ENCODE measurements at places on chromosomes 12 and 14.

DNA sequence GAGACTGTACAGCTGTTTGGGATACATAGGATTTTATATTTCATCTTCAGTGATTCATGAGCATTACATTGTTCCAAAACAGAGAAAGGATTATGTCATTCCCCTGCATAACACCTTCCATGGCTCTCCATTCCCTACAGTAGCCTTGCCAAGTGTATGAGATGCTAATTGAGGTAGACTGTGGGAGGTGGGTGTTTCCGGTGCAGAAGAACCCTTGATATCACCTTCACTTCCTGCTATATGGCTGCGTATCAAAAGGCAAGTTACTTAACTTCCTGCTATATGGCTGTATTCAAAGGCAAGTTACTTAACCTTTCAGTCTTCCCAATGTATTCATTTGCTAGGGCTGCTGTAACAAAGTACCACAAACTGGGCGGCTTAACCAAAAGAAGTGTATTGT, 11.2 kb downstream of the FAR2 start:
- DNase-seq: no peak

DNA sequence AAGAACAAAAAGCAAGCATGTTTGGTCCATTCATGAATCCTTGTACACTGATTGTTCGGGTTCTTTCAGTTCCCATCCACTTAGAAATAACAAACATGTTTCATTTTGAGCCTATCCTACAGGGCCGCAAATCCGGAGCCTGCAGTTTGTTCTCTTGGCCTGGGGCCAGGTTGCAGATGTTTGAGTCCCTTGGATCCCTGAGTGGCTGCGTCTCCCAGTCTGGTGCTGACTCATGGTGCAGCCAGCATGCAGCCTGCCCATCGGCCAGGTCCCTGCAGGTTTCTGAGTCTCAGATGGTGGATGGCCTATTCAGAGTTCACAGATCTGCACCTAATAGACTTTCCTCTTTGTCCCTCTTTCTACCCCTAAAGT, 1.9 kb upstream of the DYNC1H1 start:
- DNase-seq: peak; percentile 78

- no peak for DNase-seq
These were observed 12.1 kb upstream of the NTN4 start for GRCh38 chr12:95802482-95803270.

DNA sequence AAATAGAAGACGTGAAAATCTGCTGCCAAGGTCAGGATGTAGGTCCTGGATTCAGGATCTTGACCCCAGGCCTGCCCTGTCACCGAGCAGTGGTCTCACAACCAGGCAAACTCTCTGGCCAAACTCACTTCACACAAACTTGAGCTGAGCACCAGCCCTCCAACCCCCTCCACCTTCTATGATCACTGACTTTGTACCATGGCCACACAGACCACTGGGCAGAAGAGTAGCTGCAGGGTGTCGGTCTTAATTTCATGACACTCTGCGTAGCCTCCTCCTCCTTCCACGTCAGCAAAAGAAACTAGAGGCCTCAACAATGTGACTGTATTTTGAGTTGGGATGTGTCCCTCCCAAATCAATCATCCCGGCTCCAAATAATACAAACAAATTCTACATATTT, 7.2 kb upstream of the TBX3 start:
- DNase-seq: no peak

- no peak for DNase-seq
These were observed 38.3 kb upstream of the FRMD6 start for GRCh38 chr14:51613416-51613815.

- DNase-seq: no peak
These were observed 4.5 kb upstream of the BEGAIN start for GRCh38 chr14:100591453-100592371.

- DNase-seq: no peak
These were observed 4.3 kb downstream of the AEBP2 start for GRCh38 chr12:19443585-19443984.

DNA sequence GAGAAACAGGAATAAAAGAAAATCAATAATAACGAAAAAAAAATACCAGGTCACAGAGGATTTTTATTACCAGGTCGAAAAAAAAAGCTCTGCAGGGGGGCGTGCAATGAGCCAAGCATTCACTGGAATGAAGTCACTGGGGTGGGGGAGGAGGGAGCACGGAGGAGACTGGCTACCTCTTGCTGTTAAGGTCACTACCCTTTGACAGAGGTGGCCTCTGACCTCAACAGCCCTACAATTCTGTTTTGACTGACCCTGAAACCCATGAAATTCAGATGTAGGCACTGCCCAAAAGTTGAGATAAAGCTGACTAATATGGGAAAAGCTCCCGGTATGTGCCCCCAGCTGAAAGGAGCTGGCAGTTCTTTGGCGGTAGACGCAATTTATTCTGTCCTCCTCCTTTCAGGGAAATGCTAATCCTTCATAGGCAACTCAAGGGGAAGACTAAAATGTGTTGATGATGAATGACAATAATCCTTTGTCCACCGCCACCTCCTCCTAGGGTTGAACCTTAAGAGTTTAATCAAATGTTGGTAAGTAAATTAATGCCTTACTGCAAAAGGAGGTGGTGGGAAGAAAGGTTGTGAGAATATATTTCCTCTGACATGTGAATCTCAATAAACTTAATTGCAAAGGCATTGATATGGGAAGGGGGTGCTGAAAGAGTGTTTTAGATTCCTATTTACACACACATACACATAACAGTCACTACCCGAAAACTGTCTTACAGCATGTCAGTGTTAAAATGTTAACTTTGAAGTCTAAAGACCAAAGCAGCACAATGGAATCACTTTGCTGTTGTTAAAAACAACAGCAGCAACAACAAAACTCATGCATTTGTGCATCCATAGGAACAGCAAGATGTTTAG, 6.3 kb upstream of the RIC8B start:
- DNase-seq: no peak

DNA sequence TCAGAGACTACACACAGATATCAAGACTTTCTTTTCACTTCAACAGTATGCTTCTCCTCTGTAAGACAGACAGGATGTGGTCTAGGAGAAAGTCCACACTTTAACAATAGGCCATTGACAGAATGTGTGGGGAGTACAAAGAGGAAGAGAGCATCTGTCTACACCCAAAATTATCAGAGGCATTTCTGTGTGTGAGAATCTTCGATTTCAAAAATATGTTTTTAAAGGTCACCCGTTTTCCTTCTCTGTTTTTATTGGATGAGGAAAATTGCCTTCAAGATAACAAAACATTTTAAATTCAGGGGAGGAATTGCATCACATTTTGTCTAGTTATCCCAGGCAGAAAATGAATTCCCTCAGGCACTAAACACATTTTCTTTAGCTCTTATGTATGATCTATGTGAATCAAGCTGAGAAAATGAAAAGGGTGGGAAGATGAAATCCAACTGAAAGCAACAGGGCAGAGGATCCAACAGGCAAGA, 16.4 kb downstream of the NAV3 start:
- DNase-seq: no peak

DNA sequence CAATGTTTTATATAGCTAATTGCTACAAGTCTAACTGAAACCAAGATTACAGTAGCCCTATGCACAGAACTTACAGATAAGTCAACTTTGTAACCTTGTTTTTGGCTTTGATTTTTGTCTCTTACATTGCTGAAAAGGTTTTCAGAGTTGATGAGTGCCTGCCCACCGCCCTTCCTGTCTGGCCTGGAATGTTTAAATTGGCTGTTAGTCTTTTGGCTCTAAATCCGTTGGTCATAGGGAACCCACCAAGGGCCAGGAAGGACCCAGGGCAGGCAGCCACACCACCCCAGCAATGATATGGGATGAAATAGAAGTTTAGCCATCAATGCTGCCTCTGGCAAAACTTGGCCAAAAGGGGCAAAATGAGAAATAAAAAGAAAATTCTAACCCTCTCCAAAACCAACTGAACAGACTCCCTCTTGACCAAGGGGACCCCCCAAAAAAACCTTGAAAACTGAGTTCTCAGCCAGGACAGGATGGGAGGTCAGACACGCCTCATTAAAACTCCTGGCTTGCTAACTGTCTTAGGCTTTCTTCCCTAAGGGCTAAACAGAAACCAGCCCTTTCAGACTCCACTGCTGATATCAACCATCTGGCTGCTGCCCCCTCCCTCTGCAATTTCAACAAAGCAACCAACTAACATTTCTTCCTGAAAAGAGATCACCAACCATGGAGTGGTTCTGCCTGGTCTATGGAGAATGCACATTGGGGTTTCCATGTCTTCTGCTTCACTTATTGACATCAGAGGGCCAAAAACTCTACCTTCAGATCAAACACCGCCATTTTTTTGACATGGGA, 242.1 kb upstream of the NOS1 start:
- DNase-seq: no peak

DNA sequence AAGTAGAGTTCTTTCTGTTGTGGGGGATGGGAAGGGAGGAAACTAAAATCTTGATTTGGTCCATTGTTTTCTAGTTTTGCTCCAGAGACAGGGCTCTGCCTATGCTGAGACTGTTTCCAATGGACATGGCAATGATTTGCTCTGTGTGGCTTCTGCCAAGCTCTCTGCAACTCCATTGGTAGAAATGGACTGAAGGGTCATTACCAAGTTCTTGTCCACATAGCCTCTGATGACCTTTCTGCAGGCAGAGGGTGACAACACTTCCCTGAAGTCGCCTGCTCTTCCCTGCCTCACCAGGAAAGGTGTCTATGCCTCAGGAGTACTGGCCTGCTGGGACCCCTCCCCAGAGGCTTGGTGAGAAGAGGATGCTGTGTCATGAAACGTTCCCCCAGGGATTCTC, 39.5 kb upstream of the NOS1 start:
- no peak for DNase-seq

DNA sequence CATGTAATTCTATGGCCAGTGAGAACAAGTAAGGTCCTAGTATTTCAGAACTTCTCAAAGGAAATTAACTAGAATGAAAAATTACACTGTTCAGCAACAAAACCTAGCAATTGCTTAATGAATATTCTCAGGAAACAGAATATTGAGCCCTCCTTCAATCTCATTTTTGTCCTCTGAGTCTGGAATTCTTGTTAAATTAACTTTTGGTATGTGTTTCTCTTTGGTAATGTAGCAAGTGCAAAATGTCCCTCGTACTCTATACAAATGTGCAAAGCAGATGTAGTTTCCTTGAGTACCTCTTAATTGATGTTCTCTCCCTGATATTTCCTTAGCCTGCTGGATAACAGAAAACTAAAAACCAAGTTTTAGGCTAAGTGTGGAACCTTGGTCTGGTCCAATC, 190.8 kb upstream of the CNOT2 start:
- DNase-seq: no peak

DNA sequence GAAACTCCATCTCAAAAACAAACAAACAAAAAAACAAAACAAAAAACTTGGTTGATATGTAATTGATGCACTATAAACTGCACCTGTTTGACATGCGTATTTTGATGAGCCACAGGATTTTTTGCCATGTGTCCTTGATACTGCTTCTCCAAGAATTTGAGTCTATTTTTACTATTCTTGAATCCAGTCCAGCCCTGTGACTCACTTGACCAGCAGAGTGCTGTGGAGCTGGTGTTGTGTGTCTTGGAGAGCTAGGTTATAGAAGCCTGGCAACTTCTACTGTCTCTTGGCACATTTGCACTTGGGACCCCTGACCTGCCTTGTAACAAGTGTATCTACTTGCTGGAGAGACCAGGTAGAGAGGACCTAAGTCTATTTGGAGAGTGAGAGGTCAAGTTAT, 52.0 kb downstream of the KLRG1 start:
- no peak for DNase-seq

GRCh38 chr12:132577191-132577920, 33.0 kb downstream of the LRCOL1 start:
- DNase-seq: no peak

- DNase-seq: peak; percentile 16
These were observed 618.6 kb downstream of the AACS start for GRCh38 chr12:125683748-125684381.

DNA sequence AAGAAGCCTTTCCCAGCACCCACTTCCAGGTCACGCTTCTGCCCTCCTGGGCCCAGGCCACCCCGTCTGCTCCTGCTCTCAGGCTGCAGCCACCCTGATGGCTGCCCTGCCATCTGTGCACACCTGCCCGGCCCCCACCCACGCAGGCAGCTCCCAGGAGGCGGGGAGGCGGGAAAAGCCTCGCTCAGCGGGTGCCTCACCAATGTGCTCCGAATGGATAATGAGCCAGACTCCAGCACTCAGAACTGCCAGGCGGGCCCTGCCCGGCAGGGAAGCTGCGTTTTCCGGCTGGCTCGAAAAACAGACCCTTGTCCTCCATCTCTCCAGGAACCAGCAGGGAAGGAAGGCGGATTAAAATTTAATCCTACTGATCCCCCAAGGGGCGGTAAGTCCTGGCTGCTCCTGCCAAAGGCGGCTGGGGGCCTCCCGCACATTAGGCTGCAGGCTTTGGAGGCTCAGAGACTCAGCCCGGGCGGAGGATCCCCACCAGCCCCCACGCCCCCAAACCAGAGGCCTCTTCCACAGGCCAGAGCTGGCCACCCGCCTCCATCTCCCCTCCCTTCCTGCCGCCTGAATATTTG, 104.0 kb downstream of the NCOR2 start:
- DNase-seq: peak; percentile 96

DNA sequence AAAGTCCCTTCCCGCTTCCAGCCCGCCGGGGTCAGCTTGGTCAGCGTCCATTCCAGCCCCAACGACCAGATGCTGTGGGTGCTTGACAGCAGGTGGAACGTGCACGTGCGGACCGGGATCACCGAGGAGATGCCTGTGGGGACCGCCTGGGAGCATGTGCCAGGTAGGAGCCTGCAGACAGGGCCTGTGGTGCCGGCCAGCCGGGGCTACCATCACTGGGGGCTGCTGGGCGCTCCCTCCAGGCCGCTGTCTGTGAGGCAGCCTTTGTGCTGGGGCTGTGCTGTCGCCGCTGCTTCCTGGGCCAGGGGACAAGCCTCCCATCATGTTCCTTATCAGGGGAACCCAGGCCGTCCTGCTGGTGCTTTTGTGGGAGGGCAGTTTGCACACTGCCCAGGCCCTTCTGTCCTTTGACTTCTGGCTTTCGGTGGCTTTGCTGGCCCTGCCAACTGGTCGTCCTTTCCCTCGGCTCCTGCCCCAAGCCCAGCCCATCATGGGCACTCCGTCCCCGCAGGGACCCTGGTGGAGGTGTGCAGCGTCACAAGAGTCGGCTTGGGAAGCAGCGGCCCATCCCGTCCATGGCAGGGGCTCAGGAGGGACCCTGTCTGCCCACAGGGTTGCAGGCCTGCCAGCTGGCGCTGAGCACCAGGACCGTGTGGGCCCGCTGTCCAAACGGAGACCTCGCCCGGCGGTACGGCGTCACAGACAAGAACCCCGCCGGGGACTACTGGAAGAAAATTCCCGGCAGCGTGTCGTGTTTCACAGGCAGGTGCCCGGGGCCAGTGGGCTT, 12.4 kb downstream of the ANKRD9 start:
- DNase-seq: no peak

DNA sequence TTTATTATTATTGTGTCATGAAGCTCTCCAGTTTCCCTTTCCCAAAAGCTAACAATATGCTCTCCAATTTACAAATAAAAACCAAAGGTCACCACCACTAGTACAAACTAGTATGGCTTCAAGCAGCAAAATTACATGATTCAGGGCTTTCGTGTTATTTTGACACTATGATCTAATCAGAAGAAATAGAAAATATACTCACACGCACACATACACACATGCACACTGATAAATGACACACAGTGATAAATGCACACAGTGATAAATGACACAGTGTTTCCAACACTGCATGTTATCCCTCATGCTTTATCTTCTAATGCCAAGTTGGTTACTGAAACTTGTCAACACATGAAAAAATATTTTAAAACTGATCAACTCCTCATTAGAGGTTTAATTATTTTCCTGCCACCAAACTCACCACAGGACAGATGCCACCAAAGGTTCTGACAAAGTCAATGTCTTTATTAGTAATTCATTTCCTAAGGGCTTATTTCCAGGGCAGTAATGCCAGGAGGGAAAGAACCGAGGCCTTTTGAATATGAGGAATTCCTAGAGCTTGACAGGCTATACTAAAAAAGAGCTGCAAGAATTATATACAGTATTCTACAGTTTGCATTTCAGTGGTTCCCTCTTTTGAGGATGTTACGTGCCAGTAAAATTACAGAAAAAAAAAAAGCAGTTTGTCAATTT, 82.4 kb downstream of the PPP2R5E start:
- no peak for DNase-seq

Measured in NCI-H2081 (cell line).